ENCODE measurements at places on chromosomes 4 and X.
A peak's percentile ranks its signal among the peaks of the same experiment; 100 is the strongest.

- peak; percentile 28 for DNase-seq
Measured at GRCh38 chr4:128942607-128943006, 133.1 kb downstream of the JADE1 start.

- DNase-seq: no peak
Measured at GRCh38 chr4:121198251-121198650, 34.1 kb upstream of the TNIP3 start.

- no peak for DNase-seq
Measured at GRCh38 chrX:38117485-38117884, 103.2 kb downstream of the SRPX start.

GRCh38 chrX:48468693-48469691 lies 1.1 kb downstream of the SLC38A5 start:
- DNase-seq: no peak

- DNase-seq: no peak
Measured at GRCh38 chr4:165379678-165380064, 863 bp downstream of the CPE start.

DNA sequence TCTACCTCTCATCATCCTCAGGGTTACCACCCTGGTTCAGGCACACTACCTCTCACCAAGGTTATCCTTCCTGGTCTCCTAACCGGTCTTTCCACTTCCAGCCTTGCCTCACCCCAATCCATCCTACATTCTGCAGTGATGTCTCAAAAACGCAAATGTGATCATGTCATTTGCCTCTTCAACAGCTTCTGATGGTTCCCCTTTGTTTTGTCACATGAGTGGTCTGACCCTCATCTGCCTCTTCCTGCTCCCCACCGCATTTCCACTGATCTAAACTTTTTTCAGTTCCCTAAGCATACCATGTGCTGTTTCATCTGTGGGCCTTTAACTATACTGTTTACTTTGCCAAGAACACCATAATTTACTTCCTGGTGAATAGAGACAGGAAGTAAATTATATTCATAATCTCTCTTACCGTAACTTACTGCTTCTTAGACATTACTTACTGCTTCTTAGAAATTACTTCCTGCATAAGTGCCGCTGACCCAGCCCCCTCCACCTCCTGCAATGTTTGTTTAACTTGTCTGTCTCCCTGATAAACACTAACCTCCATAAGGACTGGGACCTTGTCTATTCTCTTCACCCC lies 27.1 kb upstream of the NSUN7 start:
- DNase-seq: no peak

GRCh38 chrX:17038681-17039161 lies 92.3 kb downstream of the REPS2 start:
- peak; percentile 49 for DNase-seq

DNA sequence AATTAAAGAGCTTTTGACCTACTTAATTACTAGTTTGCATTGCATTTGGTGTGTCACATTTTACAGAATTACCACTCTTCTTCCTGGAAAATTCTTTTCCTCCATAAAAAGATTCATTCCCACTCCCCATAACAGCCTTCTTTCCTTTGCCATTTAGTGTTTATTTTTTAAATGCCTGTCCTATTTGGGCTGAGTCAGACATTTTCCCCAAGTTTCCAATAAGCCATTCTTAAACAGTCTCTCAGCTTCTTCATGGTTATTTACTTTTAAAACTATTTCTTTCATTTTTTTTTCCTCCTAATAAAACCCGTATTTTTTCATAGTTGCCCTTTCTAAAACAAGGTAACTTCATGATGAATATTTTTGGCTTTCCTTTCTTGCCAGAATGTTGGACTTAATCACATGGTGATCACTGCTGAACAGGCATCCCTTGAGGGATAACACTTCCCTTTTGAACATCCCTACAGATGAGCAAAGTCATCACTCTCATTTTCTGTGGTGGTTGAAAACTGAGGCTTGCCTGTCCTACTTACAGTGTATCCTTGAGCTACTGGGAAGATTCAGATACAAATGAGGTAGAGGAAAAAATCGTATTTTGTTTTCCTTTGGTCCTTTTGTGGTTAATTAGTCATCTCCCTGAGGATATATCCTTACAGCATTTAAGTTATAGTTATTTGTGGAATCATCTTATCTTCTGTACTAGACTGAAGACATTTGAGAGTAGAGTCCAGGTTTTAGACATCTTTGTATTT lies 520.5 kb upstream of the NR3C2 start:
- DNase-seq: no peak

DNA sequence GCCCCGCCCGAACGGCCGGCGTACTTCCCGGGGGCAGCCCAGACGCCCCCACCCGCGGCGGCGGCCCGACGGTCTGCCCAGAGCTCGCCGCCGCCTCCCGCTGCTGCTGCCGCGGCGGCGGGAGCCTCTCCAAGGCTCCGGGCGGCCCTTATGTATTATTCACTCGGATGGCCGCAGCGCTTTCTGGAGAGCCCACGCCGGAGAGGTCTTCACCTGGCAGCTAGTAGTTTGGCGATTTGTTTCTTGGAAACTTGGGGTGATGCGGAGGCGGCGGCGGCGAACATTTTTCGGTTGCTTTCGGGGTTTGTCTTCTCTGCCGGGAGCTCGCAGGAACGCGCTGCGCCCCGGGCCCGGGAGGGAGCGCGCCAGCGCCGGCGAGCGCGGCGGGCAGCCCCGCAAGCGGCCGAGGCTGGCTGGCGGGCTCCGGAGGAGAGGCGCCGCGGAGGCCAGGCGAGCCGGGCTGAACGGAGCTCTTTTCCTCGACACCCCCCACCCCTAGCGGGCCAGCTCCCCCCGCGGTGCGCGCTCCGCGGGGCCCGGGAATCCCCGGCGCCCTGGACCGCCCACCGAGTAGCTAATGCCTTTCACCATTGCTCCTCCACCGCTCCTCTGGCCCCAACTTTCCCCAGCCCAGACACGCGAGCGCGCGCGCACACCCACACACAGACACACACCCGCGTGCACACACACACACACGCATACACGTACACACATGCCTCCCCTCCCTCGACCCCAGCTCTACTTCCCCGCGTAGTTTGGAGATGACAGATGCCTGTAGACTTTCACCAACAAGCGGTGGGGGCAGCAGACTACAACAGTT lies 113.5 kb downstream of the DHX15 start:
- DNase-seq: peak; percentile 57

GRCh38 chrX:66046612-66047235 lies 6.8 kb upstream of the VSIG4 start:
- no peak for DNase-seq

DNA sequence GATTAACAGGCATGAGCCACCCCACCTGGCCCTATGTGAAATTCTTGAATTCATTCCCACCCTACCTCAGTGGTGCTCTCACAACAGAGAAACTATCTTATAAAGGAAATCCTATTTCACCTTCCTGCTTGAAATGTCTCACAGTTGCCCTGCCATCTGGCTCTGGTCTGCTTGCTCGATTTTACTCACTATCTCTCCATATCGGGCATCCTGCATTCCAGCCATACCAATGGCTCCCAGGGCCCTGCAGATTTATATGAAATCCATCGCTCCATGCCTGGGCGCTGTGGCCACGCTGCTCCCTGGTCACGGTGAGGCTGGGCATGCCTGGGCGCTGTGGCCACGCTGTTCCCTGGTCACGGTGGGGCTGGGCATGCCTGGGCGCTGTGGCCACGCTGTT lies 15.8 kb downstream of the SORBS2 start:
- DNase-seq: no peak

- no peak for DNase-seq
Measured at GRCh38 chr4:113248320-113248719, 198.9 kb downstream of the ANK2 start.

- peak; percentile 61 for DNase-seq
Measured at GRCh38 chr4:7261087-7261486, 68.7 kb downstream of the SORCS2 start.

- no peak for DNase-seq
Measured at GRCh38 chr4:11535333-11535732, 106.6 kb upstream of the HS3ST1 start.

DNA sequence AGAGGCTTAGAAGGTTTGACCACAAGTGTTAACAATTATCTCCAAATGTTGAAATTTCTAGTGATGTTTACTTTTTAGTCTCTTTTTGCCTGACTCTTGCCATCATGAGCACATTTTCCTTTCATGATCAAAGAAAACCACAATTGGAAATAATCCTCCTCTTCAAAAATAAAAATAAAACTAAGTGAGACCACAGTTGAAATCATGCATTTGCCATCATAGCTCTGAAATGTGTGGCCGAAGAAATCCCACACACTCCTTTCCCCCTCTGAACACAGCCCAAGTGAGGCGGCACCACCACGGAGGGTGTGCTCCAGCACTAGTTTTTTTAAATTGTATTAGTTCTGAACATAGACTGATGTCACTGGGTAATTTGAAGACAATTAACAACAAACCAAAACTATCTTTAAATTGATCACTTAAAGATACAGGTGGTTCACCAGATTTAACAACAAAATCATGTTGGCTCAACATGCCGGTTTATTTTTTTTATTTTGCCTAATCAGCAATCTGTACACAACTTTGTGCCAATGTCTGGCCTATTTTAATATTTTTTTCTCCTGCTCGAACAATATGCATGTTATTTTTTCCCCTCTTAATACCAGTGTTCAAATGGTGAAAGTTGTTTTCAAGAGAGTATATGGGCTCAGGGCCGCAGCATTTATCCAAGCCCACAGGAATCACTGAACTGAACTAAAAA lies 17.6 kb downstream of the APBB2 start:
- DNase-seq: no peak

DNA sequence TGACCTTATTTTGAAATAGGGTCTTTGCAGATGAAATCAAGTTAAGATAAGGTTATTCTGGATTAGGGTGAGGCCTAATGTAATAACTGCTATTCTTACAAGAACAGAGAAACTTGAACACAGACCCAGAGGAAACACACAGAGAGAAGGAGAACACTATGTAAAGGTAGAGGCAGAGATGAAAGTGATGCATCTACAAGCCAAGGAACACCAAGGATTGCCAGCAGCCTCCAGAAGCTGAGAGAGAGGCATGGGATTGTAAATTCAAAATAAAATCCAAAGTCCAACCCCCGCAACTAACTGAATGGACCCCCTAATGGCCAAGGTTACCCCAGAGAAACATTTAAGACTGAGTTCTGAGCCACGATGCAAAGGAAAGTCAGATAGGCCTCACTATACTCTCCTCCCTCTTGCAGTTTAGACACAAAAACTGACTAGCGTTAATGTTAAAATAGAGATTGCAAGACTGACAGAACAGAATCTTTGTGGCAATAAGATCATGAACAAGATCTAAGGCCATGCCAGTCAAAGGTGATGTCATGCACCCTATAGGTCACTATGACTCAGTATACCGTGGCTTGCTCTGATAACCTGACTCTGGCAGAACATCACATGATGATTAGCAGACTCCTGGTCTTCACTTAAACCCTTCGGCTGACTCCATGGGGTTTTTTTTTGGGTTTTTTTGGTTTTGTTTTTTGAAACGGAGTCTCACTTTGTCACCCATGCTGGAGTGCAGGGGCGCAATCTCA lies 42.9 kb downstream of the DDX60L start:
- DNase-seq: no peak

GRCh38 chr4:27930976-27931375 lies 1070.3 kb downstream of the STIM2 start:
- DNase-seq: no peak

- no peak for DNase-seq
Measured at GRCh38 chr4:86472377-86473019, 112.6 kb upstream of the MAPK10 start.

- DNase-seq: no peak
Measured at GRCh38 chr4:102754044-102754443, 6.7 kb downstream of the MANBA start.

DNA sequence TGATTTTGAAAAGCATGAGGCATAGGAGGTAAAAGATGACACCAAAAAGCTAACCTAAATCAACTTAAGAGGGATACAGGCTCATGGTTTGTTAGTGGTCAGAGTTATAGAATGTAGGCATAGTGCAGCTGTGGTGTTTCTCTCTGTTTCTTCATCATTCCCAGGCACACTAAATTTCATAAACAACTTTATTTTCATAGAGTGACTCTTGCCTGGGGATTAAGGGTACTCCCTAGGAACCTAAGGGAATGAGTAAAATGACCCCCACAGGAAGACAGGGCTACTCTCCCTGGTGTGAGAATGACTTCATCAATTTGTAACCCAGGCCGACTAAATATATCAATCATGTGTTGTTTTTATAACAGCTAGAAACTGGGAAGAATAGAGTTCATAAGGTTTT lies 11.1 kb downstream of the FABP2 start:
- DNase-seq: no peak

DNA sequence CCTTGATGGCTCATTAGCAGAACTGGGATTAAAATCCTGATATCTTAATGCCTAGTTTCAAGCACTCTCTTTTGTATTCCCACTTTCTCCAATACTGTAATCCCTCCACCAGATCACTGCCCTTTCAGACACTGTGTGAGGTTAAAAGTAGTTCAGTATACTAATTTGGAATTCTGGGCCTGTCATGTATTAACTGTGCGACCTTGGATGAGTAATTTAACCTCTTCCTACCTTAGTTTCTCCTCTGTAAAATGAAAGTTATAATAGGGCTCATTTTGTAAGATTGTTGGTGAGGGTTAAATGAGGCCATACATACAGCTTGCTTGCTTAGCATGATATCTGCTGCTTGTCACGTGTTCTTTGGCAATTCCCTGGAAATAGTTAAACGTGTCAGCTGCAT lies 207.3 kb upstream of the HS3ST1 start:
- DNase-seq: no peak

GRCh38 chrX:96455078-96455477 lies 229.6 kb upstream of the DIAPH2 start:
- no peak for DNase-seq

DNA sequence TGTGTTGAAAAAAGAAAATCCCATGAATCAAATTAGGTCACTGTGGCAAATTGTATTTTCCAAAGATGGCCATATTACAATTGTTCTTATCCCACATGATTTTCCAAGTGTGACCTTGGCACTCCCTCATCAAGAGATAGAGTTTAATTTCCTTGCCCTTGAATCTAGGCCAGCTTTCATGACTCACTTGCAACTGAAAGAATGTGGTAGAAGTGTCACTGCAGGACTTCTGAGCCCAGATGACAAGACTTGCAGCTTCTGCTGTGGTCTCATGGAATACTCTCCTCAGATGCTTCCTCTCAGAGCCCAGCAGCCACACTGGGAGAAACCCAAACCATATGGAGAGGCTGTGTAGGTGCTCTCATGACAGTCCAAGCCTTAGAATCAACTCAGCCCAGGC lies 139.0 kb downstream of the ADAMTS3 start:
- no peak for DNase-seq

GRCh38 chr4:142913461-142914030 lies 67.4 kb upstream of the INPP4B start:
- DNase-seq: no peak
